Myocyte (in vitro differentiated cells): ENCODE measurements at places on chromosomes 7 and 10.

GRCh38 chr10:124152139-124153022 lies 59.0 kb upstream of the CHST15 start:
- peak; percentile 91 for DNase-seq

DNA sequence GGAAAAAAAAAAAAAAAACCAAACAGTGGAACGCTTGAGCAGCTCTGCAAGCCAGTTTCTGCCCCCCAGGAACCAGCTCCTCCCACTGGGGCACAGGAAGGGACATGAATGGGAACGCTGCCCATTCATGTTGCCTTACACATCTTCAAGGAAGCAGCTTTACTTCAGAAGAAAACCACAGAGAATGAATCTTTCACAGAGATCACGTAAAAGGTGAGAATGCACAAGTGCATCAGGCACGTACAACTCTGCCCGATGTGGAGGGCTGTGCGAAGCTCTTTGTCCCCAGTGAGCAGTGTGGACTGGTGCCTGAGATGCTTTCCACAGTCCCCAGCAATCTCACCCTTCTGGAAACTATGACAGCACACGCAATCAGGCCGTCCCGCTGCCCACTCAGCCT lies 106.2 kb downstream of the DLG5 start:
- DNase-seq: no peak

GRCh38 chr7:129896568-129897382 lies 56.0 kb downstream of the UBE2H start:
- DNase-seq: no peak

GRCh38 chr7:81925530-81925929 lies 155.7 kb upstream of the HGF start:
- no peak for DNase-seq
